Fibroblast of gingiva (primary cell): ENCODE measurements at places on chromosomes 11 and 22.

- no peak for DNase-seq
These were observed 195.7 kb upstream of the API5 start for GRCh38 chr11:43116071-43116470.

DNA sequence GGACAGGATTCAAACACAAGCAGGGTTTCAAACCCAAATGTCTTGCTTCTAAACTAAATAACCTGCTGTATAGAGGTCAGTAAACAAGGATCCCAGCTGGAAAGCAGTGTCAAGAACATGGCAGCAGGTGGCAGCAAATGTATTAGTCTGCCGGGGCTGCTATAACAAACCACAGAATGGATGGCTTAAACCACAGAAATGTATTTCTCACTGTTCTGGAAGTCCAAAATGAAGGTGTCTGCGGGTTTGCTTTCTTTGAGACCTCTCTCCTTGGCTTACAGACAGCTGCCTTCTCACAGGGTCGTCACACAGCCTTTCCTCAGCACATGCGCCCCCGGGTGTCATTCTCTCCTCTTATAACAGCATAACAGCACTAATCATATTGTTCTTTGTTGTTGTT is 65.1 kb upstream of the LRRC55 start:
- peak; percentile 46 for DNase-seq

- peak; percentile 32 for DNase-seq
These were observed 16.5 kb downstream of the NAP1L4 start for GRCh38 chr11:2975594-2975993.

DNA sequence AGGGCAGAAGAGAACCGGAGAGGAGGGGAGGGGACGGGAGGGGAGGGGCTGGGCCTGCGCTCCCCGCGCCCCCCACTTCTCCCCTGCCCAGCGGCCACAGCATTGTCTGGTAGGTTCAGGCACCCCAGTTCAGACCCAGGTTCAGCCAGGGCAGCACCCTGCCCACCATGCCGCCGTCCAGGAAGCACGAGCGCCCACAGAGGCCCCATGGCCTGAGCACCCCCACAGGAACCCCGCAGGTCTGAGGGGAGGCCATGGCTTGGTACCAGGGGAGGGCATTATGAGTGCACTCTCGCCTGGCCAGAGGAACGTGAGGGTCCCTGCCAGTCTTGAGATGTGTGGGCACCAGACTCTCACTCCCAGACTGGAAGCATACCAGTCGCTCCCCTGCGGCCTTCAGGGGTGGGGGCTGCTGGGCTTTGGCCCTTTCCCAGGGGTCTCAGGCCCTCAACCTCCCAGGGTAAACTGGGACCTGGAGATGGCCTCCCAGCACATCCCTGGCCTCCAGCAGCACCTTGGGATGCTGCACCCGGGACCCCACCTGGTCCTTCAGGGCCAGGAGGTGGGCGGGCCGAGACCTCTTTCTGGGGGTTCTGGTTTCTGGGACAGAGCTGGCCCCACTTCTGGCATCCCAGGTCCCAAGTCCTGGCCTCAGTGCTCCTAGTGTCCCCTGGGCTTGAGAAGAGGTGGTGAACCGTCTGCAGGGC is 597 bp upstream of the PLXNB2 start:
- DNase-seq = no peak

DNA sequence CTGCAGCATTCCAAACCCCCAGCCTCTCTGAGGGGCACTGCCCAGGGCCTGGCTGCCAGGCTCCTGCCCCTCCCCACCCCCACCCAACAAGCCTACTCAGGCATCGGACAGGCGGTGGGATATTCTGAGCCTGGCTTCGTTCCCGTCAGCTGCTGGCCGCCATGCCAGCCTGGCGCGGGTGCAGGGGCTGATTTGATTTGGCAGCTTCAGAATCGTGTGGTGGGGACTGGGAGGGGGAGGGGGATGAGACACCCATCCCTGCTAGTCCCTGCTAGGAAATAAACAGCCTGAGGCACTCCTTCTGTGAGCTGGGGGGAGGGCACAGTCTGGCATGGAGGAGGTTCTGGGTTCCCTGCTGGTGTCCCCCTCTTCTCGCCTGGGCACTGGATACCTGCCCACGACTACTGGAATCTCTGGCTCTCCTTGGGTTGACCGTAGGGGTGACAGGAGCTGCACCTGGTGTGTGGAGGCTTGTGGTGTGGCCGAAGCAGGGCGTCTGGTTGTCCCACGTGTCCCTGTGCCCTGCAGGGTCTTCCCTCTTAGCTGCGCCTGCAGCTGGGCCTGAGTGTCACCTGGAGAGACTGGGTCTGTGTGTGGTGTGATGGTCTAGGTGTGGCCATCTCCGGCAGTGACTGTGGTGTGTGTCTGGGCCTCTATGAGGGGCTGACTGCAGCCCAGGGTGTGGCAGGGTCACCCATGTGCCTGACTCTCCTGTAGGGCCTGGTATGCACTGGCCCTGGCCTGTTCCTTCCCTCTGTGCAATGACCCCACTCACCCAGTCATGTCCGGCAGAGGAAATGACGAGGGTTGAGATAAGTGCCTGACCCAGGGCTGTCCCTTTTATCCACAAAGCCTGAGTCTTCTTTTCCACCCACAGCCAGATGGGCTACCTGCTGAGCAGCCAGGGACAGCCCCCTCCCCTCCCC is 42.2 kb downstream of the PDE2A start:
- no peak for DNase-seq

- peak; percentile 73 for DNase-seq
These were observed 60.5 kb downstream of the OSBP2 start for GRCh38 chr22:30754971-30755758.

GRCh38 chr11:116953530-116954285 is 116.3 kb upstream of the APOA1 start:
- no peak for DNase-seq

GRCh38 chr22:27713461-27713860 is 88.1 kb downstream of the MN1 start:
- DNase-seq = no peak

DNA sequence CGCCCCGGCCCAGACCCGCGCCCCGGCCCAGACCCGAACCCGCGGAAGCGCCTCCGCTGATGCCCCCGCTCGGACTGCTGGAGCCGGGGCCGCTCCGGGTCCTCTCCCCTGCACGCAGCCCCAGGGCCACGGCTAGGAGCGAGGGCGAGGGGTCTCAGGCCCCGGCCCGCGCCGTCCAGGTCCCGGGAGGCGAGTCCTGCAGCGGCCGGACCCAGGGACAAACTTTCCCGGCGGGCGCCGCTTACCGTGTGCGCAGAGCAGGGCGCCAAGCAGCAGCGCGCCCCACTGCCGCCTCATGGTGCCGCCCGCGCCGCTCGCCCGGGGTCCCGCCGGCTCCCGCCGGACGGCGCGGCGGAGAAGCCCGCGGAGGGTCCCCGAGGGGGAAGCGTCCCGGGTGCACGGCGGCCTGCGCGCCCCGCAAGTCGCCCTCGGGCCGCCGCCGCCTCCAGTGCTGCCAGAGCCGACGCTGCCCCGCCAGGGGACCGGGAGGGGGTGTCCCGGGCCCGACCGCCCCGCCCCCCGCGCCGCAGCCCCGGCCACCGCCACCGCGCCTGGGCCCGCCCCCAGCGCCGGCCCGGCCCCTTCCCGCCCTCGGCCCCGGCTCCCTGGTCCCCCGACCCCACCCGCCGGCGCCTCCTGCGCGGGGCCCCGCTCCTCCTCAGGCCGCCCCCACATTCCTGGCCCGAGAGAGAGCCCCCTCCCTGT is at the start of gene LRP4:
LRP4 (minus strand) TSS at position 468 of the 705 bp plus-strand sequence; CDS start at position 297, 171 bp downstream.
- no peak for DNase-seq
